ENCODE measurements at places on chromosomes 13 and 19.

GRCh38 chr13:28574617-28575142, 79.8 kb upstream of the FLT1 start:
- DNase-seq, result peak; percentile 71

- DNase-seq, result peak; percentile 75
These were observed at the start of gene ZFP30 for GRCh38 chr19:37655301-37655688. ZFP30 (minus strand) TSS chr19:37655465; CDS start chr19:37647822, 7,643 bp downstream.

DNA sequence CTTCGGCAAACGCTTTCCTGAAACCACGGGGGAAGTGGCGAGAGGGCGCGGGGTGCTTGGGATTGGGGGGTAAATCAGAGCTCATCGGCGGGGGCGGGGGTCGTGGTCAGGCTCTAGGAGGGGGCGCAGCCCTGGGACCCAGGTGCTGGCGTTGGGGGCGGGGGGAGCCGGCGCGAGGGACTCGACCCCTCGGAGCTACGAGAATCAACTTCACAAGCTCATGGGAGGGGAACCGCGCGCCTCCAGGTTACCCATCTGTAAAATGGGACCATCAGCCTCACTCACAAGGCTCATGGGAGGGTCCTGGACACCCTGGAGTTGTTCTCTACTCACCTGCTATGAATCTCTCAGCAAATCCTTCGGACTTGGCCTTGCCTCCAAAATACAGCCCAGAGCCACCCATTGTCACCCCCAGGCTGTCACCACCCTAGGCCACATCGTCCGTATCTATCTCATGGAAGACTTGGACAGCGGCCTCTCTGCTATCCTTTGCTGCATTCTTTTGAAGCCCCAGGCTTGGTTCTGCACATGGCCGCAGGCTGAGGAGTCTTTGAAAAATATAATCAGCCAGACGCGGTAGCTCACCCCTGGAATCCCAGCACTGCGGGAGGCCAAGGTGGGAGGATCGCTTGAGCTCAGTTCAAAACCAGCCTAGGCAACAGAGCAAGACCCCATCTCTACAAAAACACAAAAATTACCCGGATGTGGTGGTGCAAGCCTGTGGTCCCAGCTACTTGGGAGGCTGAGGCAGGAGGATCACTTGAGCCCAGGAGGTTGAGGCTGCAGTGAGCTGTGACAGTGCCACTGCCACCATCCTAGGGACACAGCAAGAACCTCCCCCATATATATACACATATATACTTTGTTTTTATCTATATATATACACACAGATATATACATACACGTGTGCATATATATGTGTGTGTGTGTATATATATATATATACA, 939 bp upstream of the RANBP3 start:
- no peak for DNase-seq

DNA sequence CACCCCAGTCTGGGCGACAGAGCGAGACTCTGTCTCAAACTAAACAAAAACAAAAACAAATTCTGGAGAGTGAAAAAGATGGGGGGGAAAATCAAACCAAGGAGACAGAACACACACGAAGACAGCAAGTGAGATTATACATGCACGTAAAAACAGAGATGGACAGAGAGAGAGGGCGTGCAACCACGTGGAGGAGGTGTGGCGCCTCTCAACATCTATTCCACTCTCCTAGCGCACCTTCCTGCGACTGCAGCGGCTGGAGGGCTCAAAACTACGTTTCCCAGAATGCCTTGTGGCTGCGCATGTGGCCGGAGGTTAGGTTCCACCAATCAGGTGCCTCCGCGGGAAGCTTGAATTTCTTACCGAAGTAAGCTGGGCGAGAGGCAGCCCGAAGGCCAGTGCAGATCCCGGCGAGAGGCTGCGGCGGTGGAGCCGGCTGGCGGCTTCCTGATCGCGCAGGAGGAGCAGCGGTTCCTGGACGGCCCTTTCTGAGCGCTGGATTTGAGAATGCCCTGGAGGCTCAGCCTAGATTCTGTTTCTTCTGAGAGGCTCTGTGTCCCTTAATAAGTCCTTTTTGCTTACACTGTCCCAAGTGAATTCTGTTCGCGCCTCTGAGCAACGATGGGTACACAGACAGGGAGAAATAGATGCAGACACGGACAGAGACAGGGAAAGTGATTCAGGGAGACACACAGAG, 13.1 kb upstream of the NANOS2 start:
- DNase-seq, result peak; percentile 98

- DNase-seq, result no peak
These were observed 86.5 kb downstream of the KCTD12 start for GRCh38 chr13:76799696-76800095.

GRCh38 chr13:110166598-110166997, 140.4 kb downstream of the COL4A1 start:
- DNase-seq, result no peak

- DNase-seq, result no peak
These were observed 97.0 kb upstream of the MBNL2 start for GRCh38 chr13:97124915-97125809.

DNA sequence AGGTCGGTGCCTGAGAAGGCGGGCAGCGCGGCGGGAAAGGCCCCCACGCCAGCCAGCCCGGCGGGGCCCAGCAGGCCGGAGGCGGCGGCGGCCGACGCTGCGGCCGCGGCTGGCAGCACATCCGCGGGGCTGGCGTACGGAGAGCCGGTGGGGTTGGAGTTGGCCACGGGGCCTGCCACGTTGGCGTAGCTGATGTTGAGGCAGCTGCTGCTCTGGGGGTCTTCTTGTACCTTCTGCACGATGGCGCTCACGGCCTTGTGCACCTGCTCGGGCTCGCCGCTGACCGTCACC, 25.9 kb upstream of the NANOS2 start:
- no peak for DNase-seq

DNA sequence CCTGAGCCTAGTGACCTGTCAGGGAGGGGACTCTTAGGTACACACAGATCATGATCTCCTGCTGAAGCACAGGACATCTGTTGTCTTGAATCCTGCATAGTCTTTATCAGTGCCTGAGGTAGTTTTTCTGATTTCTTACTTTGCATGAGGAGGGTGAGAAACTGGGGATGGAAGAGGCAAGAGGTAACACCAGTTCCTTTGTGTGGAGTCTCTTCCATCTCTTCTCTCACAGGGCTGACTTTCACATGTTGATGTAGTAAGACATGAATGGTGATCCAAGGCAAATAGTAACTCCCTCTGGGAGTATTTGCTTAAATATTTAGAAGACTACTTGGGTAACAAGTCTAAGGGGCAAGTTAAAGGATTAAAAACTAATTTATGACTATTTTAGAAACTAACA, 9.5 kb downstream of the NBEA start:
- no peak for DNase-seq

GRCh38 chr13:50730496-50731351, 112.8 kb downstream of the DLEU7 start:
- DNase-seq, result no peak

All from HTR-8/SVneo (cell line).